Activated CD4-positive, CD25-positive, alpha-beta regulatory T cell (primary cell): ENCODE measurements at places on chromosomes 4 and X.

- DNase-seq: no peak
These were observed 19.7 kb downstream of the HTRA3 start for GRCh38 chr4:8289151-8289750.

DNA sequence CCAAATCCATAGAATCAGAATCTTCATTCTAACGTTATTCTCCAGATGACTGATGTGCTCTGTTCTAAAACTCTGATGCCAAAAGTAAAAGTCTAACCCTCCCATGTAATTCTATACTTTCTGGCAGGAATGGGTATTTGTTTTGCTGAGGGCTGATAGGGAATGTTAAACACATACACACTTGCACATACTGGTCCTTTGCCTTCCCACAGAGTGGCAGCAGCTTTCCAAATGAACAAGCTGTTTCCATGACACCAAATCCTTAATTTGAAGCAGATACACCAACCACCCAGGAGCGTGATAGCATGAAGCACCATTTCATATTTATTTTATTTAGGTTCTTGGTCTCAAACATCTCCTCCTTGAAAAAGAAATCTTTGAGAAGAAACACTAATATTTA, 155.5 kb upstream of the PRDX4 start:
- DNase-seq: no peak

- no peak for DNase-seq
These were observed 12.6 kb downstream of the C4orf54 start for GRCh38 chr4:99645036-99645435.

DNA sequence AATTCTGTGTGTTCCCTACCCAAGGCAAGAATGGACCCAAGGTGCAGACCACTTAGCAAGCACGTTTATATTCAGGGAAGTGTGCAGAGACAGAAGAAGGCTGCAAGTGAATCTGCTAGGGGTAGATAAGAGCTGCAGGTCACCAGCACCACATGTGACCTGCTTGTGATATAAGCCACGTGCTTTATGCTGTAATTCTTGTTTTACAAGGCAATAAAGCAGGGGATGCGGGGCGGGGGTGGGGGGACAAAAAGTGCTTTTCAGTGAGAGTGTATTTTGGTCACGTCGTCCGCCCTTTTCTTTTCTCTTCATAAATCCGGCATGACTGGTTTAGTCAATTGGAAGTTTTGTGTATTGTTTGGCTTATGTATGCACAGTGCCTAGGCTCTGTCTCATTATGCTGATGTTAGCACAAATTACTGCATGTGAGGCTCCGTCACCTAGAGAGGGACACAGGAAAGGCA, 192.7 kb downstream of the RBMX2 start:
- no peak for DNase-seq

- no peak for DNase-seq
These were observed 66.0 kb downstream of the CPEB2 start for GRCh38 chr4:15068298-15068697.
